ENCODE measurements at places on chromosomes 16 and 17.
A peak's percentile ranks its signal among the peaks of the same experiment; 100 is the strongest.

- H3K27ac ChIP-seq: no peak overlapping the region
- H3K36me3 ChIP-seq: no peaks in the 10 kb centered on the region
- H3K4me1 ChIP-seq: no peaks in the 10 kb centered on the region
- DNase-seq: no peak
Observed at GRCh38 chr16:57507136-57508034, 21.1 kb upstream of the DOK4 start.

DNA sequence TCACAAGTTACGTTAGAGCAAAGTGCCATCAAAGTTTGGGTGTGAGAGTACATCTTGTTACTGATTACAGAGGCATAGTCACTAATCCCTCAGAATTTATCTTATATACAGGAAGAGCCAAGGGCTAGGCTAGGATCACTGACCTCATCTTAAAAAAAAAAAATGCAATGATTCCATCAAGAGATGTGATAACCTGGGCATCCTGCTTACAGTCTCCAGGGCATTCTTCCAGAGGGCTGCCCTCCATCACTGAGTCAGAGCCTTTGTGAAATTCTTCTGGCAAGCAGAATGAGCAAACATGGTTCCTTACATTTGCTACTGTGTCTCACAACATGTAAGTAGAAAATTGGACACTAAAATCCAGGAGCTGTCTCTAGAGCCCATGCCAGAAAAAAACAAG is 410.6 kb downstream of the ZFHX3 start:
- H3K4me1 ChIP-seq: peaks cover 10% of the 10 kb centered on the region
- no peak overlapping the region for H3K27ac ChIP-seq
- no peaks in the 10 kb centered on the region for H3K36me3 ChIP-seq
- peak; percentile 84 for DNase-seq
- no peak overlapping the region for H3K4me3 ChIP-seq

- peaks cover 78% of the 10 kb centered on the region for H3K36me3 ChIP-seq
- no peak overlapping the region for H3K4me3 ChIP-seq
- no peak overlapping the region for H3K27ac ChIP-seq
- no peaks in the 10 kb centered on the region for H3K27me3 ChIP-seq
Observed at GRCh38 chr17:31882571-31882970, 18.9 kb downstream of the UTP6 start.

DNA sequence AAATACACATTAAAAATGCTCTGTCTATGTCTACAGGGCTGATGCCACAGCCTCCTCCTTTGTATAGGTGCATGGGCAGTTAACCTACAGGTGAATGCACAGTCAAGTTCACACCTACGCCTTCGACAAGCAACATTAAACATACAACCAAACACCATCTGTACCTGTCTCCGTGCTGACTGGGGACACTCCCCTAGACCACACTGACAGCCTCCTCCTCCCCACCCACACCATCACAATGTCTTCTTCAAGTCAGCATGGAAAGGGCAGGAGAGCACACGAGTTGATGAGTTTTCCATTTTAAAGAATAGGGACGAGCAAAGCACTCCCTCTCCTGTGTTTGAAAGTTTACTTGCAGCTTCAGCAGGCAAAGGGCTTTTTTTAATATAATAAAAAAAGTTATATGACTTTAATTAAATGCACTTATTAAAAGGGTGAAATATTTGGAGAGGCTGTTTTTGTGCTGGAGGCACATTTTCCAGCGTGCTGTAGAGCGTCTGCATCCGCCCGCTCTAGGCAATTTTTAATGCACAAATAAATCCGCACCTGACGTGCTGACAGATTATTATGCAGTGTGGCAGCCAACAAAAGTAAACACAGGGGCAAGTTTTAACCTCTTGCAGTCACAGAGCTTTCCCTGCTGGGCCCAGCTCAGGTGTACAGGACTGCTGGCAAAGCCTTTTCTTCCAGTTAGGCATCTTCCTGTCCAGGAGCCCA is 367.9 kb downstream of the SOX9 start:
- DNase-seq: no peak
- H3K27me3 ChIP-seq: no peaks in the 10 kb centered on the region
- no peak overlapping the region for H3K27ac ChIP-seq
- H3K4me1 ChIP-seq: no peaks in the 10 kb centered on the region

GRCh38 chr16:4687946-4688673 is 5.3 kb upstream of the NUDT16L1 start:
- H3K27ac ChIP-seq: no peak overlapping the region
- H3K4me3 ChIP-seq: no peak overlapping the region
- no peaks in the 10 kb centered on the region for H3K27me3 ChIP-seq
- no peaks in the 10 kb centered on the region for H3K4me1 ChIP-seq
- DNase-seq: no peak
- H3K36me3 ChIP-seq: no peaks in the 10 kb centered on the region

DNA sequence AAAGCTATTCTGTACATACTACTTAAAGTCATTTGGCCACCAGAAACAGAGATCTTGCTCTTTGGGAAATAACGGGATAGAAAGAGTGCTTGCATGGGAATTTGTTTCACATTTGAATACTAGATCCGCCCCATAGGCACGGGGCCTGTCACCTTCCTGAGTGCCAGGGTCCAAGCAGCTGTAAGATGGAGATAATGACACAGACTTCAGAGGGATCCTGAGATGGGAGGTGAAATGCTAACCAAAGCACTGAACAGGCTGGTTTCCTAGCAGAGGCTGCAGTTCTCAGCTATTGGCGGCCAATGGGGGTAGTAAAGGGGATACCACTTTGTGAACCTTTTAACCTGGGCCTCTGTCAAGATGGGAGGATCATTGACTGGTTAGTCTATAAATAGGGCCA is 225.4 kb downstream of the IRF8 start:
- H3K27me3 ChIP-seq: peaks cover 90% of the 10 kb centered on the region
- H3K36me3 ChIP-seq: no peaks in the 10 kb centered on the region
- H3K27ac ChIP-seq: no peak overlapping the region
- H3K4me3 ChIP-seq: no peak overlapping the region
- DNase-seq: no peak
- H3K4me1 ChIP-seq: no peaks in the 10 kb centered on the region

DNA sequence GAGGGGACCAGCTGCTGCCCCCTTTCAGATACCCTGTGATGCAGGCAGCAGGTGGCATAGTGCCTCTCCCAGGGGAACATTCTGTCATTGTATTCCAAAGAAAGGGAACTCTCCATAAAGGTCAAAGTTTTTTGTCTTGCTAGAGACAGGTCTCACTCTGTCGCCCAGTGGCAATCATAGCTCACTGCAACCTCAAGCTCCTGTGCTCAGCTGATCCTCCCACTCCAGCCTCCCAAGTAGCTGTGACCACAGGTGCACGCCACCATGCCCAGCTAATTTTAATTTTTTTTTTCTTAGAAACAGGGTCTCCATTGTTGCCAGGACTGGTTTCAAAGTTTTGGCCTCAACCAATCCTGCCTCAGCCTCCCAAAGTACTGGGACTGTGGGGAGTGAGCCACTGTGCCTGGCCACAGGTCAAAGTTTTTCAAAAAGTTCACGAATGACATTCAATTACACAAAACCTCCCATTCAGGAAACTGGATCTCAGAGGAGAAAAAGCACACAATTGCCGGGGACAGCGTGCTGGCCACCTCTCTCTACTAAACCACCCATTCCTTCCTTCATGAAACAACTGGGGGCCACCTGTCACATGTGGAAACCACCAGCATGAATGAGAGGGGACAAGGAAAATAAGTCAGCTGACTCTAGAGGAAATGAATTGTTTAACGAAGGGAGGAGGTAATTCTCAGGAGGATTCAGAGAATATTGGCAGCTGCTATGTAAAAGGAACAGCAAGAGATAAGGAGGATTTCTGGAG is 80.0 kb downstream of the MARCHF10 start:
- H3K36me3 ChIP-seq: no peaks in the 10 kb centered on the region
- no peaks in the 10 kb centered on the region for H3K4me1 ChIP-seq
- DNase-seq: no peak
- H3K27ac ChIP-seq: no peak overlapping the region
- H3K4me3 ChIP-seq: no peak overlapping the region

Measured in GM23248 (cell line).